Activated T-cell treated with anti-CD3 and anti-CD28 coated beads, Interleukin-2, amount 50 U/mL, for 24 hours (primary cell): ENCODE measurements at places on chromosomes 7 and 10.

DNA sequence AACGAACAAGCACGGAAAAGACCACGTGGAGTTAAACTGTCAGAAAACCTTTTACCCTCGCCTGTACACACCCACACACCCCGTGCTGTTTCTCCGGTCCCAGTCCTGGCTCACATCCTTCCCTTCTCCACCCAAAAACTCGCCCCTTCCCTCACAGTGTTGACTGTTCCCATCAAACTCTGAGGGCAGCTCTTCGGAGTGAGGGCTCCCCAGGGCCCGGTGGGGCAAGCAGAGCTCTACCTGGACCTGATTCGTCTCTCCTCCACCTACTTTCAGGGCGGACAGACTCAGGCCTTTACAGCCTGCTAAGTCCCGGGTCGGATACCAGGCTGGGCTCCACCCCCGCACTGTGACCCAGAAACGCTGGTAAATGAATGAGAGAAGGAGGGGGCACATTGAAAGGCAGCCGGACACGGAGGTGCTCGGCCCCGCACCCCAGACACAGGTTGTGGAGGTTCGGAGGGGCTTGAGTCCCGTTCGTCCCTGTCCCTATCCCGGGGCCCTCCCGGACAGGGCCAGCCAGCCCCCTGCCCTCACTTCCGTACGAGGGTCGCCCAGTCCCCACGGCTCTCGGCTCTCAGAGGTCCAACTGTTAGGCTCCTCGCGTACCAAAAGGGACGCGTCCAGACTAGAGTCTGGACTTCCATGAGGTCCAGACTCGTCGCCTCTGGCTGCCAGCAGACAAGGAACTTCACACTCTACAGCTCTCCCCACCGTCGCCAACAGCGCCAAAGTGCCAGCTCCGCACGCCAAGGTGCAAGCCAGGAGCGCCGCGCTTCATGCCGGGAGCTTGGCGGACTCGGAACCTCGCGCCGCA, 31.7 kb upstream of the ASL start:
- peak; percentile 53 for DNase-seq

GRCh38 chr10:69588358-69588757, 15.1 kb upstream of the NEUROG3 start:
- DNase-seq, result no peak

- DNase-seq, result peak; percentile 78
Measured at GRCh38 chr7:73738220-73738611, 386 bp downstream of the ABHD11 start.

DNA sequence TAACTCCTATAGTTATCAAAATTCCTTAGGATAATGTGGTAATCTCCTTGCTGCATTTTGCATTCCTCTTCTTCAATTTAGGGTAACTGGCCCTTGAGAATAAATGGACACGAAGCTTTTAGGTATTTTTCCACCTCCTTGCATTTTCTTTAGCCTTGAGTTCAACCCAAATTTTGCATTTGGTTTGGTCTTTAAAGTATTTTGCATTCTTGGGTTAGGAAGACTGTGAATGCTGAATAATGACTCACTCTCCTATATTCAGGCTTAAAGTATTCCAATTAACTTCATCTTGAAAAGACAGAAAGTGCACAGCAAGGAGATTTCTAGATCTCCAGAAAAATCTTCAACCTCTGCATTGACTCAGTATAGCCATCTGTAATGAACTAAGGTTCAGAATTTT, 47.3 kb downstream of the TFPI2 start:
- no peak for DNase-seq

DNA sequence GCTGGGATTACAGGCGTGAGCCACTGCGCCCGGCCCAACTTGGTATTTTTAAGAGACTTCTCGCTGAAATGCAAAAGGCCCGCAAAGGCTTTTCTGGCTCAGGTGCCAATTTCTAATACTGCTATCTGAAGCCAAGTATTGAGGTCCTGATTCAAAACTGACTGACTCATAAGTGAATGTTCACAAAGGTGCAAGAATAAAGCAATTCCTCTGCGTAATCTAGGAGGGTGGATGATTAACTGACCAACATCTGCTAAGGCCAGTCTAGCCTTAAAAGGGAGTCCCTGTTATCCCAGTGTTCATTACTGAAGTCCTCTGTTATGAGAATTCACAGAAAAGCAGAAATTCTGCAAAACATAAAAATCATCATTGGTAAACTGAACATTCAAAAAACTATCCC, 111.4 kb downstream of the SRPK2 start:
- no peak for DNase-seq
